ENCODE measurements at places on chromosomes 4 and X.

- no peak for DNase-seq
Observed at GRCh38 chr4:117491516-117491915, 406.1 kb upstream of the TRAM1L1 start.

GRCh38 chr4:71962622-71963264, 69.1 kb upstream of the NPFFR2 start:
- DNase-seq = no peak

DNA sequence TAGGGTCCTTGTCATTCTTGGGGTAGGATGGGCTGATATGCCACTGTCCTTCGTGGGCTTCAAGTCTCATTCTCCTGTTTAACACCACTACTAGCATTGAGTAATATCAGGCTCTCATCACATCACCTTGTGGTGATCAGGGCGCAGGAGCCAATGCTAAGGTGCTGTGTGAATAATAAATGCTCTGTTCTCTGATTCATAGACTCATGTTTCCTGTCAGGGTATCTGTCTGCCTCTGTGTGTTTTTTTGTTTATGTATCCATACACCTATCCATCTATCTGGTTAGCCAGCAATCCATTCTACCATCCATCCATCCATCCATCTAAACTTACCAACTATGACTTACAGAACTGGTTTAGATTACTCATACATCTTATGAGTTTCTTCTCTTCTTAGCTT, 525.1 kb upstream of the ATOH1 start:
- DNase-seq = no peak

GRCh38 chr4:169658196-169658595, 37.8 kb downstream of the CLCN3 start:
- no peak for DNase-seq

DNA sequence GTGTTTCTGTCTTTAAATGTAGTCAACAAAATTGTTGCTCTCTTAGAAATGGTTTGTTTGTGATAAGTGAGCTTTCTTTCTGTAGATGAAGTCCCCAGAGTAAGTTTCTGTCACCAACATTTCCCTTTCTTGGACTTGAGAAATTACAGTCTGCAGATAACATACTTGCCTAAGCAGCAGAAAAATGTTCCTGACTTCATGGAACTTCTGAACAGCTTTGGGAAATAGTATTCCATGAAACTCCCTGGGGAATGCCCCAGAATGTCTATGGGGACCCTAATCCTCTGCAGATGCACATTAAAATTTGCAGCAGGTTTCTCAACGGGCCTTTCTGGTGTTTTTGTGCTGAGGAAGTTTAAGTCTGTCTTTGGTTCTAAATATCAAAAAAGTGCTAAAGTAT, 38.6 kb upstream of the NEIL3 start:
- no peak for DNase-seq

GRCh38 chrX:4193500-4194155, 480.2 kb upstream of the PRKX start:
- no peak for DNase-seq

GRCh38 chr4:106210021-106210420, 106.0 kb downstream of the TBCK start:
- no peak for DNase-seq

DNA sequence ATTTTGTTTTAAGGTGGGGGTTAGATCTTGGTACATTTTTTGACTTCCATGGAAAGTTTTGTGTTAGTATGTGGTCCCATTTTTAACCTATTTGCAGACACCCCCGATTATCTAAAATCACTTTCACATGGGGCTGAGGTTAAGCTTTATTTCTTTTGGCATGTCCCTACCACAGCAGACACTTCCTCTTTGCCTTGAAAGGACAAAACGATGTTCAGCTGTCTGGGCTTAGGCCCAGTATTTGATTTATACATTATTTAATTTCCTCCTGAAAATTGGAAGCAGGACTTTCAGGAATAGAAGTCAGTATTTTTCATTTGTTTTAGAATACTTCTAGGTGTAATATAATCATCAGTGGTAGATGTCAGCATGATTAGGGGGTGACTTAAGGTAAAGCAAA, 112.4 kb upstream of the SPRY1 start:
- no peak for DNase-seq

- DNase-seq = no peak
Observed at GRCh38 chr4:188941524-188942119, 802.4 kb downstream of the TRIML1 start.

DNA sequence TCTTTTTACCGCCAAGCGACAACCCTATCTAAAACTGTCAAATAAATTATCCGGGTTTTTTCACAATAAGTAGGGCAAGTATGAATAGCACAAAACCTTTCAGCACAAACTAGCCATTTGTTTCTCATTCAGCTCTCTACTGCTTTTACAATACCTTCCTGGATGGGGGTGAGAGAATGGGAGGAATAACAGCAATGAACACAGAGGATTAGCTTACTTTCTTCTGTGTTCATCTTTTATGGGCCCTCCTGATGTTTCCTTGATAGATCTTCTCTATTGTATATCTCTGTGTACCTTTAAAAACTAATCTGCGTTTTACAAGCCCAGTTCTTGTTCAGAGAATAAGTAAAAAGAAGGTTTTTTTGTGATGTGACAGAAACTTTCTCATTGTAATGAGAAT, 55.3 kb upstream of the APELA start:
- no peak for DNase-seq

DNA sequence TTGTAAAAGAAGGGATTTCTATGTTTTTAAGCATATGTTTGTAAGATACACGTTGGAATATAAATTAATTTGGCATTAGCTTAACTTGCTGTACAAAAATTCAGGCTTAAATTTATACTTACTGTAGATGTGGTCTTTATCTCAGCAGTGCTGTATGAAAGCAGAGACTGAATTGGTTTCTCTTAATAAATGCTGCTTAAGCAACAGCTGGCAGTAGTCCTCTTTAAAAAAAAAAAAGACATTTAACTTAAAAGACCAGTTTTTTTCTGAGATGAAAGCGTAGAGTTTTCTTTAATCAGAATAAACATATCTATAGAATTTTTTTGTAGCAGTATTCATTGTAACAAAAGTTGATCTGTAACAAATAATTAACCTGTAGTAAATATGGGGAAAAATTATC, 124.6 kb downstream of the RAP1GDS1 start:
- no peak for DNase-seq
